ENCODE measurements at places on chromosomes 13 and 19. TPM values are rescaled to one million over a fixed set of nuclear protein-coding genes. Genes with fewer than 3 reads are reported as not detected.

GRCh38 chr19:40797963-40798682, 868 bp upstream of the EGLN2 start:
- DNase-seq = no peak

GRCh38 chr13:78736142-78736541, 77.2 kb upstream of the OBI1 start:
- DNase-seq = no peak

GRCh38 chr13:71775966-71776365, 91.0 kb downstream of the DACH1 start:
- no peak for DNase-seq

DNA sequence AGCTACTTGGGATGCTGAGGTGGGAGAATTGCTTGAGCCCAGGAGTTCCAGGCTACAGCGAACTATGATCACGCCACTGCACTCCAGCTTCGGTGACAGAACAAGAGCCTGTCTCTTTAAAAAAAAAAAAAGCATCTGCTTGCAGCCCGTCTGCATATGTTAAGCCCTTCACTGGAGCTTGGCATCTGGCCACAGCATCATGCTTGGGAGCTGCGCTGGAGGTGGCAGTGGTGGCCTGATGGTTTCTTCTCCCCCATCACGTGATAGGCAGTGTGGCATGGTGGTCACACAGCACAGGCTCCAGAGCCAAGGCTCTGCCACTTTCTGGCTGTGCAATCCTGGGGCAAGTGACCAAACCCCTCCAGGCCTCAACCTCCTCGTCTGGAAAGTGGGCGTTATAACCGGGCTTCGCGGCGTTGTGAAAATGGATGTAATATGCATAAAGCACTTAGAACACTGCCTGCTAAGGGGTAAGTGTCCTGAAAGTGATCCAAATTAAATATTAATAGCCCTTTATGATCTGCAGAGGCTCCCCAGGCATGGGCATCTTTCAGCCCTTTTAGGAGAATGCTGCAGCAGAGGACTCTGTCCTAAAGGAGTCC, 24.4 kb downstream of the MARK4 start:
- no peak for DNase-seq

DNA sequence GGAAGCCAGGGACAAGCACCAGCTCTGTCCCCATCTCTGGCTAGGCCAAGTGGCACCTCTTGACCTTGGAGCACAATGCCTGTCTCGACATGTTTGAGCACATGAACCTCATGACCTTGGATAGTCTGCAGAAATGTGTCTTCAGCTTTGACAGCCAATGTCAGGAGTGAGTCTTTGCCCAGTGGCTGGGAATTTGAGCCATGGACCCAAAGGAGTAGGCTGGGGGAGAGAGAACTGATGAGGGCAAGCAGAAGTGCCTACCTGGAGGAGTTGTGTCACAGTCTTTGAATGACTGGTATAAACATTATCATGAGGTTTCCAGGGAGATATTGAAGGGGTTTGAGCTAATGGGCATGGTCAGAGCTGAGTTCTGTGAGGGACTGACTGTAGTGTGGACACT, 6.7 kb upstream of the CYP4F12 start:
- no peak for DNase-seq

DNA sequence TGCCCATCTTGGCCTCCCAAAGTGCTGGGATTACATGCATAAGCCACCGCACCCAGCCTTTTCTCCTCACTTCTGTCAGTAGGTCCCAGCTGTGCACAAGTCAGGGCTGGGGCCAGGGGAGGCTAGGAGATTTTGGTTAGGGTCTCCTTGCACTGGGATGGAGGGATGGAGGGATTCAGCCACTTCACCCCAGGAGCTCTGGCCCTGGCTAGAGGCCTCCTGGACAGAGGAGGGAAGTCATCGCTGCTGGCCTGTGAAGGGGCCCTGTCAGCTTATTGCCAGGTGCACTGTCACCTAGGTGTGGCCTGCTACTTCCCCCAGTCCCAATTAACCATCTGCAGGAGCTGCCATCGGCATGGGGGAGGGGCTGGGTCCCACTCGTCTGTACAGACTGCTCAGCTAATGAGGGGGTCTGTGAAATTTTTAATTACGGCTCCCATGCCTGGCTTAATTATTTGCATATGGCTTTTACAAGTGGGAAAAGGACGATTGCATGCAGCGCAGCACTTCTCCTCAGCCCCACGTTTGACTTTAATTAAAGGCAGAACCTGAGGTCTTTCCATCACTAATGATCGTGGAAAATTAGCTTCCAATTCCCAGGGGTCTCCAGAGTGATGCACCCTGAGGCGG, 52.4 kb downstream of the CHST8 start:
- DNase-seq = no peak

DNA sequence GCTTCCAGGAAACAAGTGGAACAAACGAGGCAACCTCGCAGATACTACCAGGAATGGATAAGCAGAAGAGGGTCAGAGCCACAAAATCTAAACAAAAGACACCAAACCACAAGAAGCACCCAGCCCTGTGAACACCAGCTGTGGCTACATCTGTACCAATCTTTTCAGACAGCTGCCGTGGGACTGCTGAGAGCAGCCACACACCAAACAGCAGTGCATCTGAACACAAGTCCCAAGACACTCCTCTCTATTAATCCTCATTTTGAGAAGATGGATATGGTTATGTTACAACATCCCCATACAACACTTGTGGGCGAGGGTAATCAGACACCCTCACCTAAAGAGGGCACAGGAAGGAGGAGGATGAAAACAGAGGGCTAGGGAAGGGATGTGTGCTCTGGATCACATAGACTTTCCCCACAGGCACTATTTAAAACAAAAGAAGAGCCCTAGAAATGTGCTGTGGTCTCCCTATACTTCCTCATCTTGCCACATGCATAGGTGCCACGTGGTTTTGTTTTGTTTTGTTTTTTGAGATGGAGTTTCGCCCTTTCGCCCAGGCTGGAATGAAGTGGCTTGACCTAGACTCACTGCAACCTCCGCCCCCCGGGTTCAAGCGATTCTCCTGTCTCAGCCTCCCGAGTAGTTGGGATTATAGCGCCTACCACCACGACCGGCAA, 41.6 kb upstream of the ZNF14 start:
- no peak for DNase-seq

DNA sequence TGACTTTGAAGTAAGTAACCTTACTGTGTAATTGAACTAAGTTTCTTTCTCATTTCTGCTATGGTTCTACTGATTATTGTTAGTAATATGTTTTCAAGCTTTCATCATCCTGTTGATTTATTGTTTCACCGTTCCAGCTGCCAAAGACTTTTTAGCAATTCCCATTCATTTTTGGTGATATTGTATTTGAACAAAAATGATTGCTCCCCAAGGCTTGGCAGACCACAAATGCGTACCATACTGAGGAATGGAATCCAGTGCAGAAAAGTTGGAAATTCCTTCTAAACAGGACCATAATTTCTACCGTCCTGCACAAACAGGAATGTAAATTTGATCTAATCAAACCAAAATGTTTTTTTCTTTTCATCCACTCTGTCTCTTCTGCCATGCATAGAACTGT, 10.7 kb downstream of the EPSTI1 start:
- DNase-seq = no peak

PSG7 gene
- total RNA-seq = not detected

CBY2 gene
- not detected for total RNA-seq

All from occipital lobe (tissue), 3 donors.